ENCODE measurements at places on chromosomes 3 and 15.

GRCh38 chr3:149463921-149464320, 10.6 kb upstream of the TM4SF4 start:
- no peak for DNase-seq

DNA sequence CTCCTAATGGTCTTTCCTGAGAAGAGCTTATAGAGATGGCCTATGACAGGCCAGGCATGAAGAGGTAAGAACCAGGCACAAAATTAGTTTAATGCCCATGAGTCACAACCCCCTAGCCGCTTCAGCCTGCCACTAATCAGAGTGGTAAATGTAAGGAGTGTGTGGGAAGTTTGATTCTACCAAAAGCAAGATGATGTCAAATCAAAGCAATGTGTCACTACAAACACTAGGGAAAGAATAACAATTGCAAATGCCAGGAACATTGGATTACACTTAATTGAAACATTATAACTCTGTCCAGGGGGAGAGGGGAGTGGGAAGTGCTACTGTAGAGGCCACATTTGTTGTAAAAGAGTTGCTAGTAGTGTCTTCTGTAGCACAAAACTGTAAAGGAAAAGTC, 596.6 kb upstream of the AGTR1 start:
- no peak for DNase-seq

- no peak for DNase-seq
These were observed 8.3 kb downstream of the HDGFL3 start for GRCh38 chr15:83199288-83199687.

- DNase-seq: no peak
These were observed 14.6 kb upstream of the FANCD2 start for GRCh38 chr3:10011631-10012030.

DNA sequence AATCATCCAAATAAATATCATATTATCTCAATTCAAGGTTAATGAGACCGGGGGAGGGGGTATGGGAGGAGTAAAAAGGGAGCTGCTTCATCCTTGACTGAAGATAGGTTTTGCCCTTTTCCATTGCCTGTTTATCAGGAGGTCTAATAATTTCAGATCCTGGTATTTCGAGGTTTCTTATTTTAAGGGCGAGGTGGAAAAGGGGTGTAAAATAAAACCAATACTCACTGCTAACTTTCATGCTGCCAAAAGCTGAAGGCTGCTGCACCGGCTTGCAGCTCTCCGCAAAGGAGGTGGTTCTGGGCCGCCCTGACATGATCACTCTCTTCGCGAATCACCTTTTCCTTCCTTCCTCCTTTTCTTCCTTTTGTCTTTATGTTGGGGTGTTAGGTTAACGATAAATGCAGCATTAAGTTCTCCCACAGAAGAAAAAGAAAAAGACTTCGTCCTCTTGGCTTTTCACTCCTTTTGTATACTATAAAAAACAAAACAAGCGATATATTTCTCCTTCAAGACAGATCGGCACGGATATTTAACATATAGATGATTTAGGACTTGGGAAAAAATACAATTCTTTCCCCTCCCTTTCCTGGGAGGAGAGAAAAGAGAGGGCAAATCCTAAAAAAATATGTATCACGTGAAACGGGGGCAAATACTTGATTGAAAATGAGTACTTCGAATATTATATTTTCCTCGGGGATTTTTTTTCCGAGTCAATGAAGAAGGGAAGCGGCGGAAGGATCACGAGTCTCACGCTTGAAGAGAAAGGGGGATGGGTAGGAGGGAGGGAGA, 932 bp downstream of the GSK3B start:
- DNase-seq: peak; percentile 36

DNA sequence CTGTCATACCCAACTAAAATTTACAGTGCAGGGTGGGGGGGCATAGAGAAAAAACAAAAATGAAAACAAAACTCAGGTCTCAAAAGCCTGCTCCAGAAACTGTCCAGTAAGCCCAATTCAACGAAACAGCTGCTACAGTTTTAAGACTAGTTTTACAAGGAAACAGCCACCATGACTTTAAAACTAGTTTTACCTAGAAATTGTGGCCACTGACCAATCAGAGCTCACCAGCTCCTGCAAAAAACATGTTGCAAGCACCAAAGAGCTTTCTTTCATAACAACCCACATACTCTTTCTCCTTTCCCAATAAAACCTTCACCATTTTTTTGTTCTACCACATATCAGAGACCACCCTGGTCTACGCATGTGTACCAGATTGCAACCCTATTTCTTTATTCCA, 7.3 kb upstream of the CFAP91 start:
- DNase-seq: no peak

- DNase-seq: no peak
These were observed 37.3 kb downstream of the SMAD6 start for GRCh38 chr15:66739287-66739686.

- DNase-seq: no peak
These were observed 192.0 kb downstream of the ATP10A start for GRCh38 chr15:25671132-25671531.

DNA sequence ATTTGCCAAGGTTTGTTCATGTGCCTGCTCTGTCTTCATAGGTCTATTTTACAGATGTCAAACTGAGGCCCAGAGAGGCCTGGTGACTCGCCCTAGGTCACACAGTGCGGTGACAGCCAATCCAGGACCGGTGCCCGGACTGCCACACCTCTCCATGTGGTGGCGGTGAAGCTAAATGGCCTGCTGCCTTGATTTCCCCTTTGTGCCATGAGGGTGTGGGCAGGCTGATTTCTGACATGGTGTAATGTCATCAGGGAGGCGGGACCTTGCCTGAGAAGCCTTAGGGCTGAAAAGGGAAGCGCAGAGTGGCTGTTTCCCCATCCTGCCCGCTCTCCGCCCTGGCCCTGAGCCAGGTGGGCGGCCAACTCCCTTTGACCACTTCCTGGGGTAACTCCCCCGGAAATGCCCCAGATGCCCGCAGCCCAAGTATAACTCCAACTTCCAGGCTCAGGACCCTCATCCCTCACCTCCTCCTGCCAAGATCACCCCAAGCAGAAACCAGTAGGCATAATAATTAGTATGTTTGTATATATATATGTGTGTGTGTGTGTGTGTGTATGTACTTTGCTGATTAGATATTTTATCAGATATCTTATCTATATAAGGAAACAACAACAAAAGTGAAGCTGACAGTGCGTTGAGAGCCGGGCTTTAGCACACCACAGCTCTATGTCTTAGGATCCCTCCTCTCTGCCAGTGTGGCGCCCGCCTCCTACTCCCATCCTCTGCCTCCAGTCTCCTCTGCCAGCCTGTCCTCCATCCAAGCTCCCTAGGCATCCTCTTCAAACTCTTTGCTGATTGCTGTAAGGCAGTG, 63.9 kb downstream of the IQSEC1 start:
- DNase-seq: no peak

- DNase-seq: no peak
These were observed 273.2 kb upstream of the RGMA start for GRCh38 chr15:93362203-93362602.

GRCh38 chr3:157512534-157512933, 9.3 kb upstream of the VEPH1 start:
- DNase-seq: no peak

DNA sequence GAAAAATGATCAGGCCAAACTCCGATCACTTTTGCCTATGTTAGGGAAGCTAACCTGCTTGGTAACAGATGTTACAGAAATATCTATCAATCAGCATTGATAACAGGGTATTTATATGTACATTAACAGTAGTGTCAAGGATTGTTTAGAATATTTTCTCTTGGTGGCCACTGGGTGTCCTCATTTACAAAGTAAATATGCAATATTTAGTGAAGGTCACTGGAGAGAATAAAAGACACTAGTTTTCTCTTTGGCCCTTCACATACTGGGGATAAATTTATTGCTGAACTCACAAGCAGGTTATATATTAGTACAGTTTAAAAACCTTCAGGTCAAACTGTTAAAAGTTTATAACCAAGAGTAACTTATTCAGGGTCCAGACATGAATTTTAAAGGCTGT, 69.0 kb downstream of the TIGIT start:
- DNase-seq: no peak

GRCh38 chr3:129001806-129002572, 885 bp downstream of the EFCC1 start:
- no peak for DNase-seq

DNA sequence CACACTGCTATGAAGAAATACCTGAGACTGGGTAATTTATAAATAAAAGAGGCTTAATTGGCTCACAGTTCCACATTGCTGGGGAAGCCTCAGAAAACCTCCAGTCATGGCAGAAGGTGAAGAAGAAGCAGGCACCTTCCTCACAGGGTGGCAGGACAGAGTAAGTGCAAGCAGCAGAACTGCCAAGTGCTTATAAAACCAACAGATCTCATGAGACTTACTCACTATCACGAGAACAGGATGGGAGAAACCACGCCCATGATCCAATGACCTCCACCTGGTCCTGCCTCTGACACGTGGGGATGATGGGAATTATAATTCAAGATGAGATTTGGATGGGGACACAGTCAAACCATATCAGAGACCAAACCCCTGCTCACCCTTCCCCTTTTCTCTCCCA, 75.0 kb downstream of the TRIM69 start:
- no peak for DNase-seq

DNA sequence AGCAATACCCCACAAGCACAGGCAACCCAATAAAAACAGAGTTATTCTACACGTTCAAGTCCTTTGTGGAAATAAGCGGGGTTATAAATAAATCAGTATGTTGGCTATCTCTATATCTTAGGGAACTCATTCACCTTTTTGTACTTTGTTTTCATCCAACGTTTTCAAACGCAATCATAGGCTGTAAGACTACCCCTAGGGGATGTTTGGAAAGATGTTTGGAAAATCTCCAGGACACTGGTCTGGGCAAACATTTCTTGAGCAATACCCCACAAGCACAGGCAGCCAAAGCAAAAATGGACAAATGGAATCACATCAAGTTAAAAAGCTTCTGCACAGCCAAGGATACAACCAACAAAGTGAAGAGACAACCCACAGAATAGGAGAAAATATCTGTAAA, 70.1 kb downstream of the CLDN11 start:
- DNase-seq: no peak

DNA sequence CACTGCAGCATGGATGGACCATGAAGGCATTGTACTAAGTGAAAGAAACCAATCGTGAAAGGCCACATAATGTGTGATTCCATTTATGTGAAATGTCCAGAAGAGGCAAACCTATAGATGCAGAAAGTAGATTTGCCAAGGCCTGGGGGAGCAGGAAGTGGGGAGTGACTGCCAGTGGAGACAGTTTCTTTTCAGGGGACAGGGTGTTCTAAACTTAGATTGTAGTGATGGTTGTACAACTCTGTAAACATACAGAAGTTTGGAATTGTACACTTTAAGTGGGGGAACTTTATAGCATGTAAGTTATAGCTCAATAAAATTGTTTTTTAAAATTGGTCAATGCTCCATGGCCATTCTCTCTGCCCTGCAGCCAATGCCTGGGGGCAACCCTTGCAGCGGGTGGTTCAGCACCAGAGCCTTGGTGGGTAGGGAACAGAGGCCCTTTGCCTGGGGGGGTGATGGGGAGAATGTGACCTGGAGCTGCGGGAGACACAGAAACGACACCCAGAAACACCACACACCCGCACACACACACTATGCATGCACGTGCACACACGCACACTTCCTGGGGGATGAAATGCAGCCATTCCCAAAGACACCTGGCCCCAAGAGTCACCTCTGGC, 43.1 kb downstream of the DNAJB8 start:
- DNase-seq: no peak

- DNase-seq: no peak
These were observed 98.9 kb downstream of the MAGI1 start for GRCh38 chr3:65939801-65940246.

GRCh38 chr15:87710406-87710805, 546.1 kb downstream of the NTRK3 start:
- DNase-seq: no peak

DNA sequence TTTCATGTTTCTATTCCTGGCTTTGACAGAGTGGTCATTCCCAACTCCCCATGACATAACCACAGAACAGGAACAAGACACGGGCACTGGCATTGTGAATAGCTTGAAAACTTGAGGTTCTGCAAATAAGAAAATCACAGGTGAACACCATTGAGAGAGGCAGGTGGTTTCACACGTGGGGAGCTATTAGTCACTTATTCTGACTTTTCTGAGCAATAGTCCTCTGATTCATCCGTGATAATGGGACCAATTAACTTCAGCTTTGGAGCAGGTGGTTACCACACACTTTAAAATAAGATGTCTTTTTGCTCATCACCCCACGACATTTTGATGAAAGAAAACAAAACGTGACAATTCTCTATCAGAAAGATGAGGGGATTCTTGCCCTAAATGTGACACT, 224.7 kb downstream of the KLF13 start:
- DNase-seq: no peak

GRCh38 chr3:4387210-4388204, 79.6 kb downstream of the SUMF1 start:
- DNase-seq: no peak

DNA sequence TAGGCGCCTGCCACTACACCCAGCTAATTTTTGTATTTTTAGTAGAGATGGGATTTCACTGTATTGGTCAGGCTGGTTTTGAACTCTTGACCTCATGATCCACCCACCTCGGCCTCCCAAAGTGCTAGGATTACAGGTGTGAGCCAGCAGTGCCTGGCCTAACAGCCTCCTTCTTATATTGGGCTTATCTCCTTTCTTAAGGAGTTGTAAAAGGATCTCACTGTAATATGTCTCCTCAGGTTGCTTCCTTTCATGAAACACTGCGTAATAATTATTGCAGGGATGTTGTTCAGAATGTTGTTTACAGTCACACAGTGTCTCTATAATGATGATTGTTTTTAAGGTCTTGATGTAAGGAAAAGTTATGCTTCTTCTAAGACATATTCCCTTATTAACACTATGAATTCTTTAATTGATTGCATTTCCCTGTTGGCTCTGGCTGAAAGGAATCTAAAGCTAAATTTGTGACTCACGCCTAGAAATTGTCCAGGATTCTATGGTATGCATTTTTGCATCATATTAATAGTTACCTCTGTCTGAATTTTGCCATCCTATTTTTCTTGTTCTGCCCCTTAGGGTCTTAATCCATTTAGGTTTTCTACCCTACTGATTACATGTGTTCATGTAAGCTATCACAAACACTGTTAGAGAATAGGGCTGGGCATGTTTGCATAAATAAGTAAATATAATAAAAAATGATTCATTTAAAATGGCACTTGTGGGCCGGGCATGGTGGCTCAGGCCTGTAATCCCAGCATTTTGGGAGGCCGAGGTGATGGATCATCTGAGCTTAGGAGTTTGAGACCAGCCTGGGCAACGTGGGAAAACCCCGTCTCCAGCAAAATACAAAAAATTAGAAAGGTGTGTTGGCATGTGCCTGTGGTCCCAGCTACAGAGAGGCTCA, 24.5 kb upstream of the RNF111 start:
- DNase-seq: no peak

- no peak for DNase-seq
These were observed 13.8 kb downstream of the RCCD1 start for GRCh38 chr15:90968434-90968833.

- DNase-seq: no peak
These were observed 194.0 kb upstream of the FEZF2 start for GRCh38 chr3:62567097-62568021.

DNA sequence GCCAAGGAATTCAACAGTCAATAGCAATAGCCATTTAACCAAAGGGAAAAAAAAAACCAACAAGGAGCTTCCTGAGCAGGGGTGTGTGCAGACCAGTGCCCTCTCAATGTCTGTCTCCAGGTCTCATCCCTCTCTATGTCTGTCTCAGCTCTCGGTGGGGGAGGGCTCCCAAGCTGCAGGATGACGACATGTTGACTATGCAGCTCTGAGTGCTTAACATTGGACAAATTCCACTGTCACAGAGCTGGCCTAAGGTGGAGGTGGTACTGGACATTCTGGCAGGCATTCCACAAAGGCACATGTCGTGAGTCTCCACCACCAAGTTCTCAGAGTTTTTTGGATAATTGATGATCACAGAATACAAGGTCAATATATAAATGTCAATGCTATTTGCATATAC, 2.0 kb upstream of the CAPN7 start:
- no peak for DNase-seq
